ENCODE measurements at places on chromosomes 2 and 18. TPM values are rescaled to one million over a fixed set of nuclear protein-coding genes. Genes with fewer than 3 reads are reported as not detected.

Gene LONRF2
- total RNA-seq = 0.08 TPM

Gene CPS1
- total RNA-seq = 0.67 TPM

Gene C2orf78
- total RNA-seq = not detected

Gene KCNS3
- total RNA-seq = not detected

Gene SGPP2
- 1.7 TPM for total RNA-seq

Gene DUSP2
- 728 TPM for total RNA-seq

Gene NEU2
- not detected for total RNA-seq

- no peaks in the 10 kb centered on the region for H3K4me1 ChIP-seq
- no peak overlapping the region for H3K4me3 ChIP-seq
- no peak overlapping the region for H3K27ac ChIP-seq
Observed at GRCh38 chr2:233039846-233040530, 7.5 kb downstream of the NEU2 start.

DNA sequence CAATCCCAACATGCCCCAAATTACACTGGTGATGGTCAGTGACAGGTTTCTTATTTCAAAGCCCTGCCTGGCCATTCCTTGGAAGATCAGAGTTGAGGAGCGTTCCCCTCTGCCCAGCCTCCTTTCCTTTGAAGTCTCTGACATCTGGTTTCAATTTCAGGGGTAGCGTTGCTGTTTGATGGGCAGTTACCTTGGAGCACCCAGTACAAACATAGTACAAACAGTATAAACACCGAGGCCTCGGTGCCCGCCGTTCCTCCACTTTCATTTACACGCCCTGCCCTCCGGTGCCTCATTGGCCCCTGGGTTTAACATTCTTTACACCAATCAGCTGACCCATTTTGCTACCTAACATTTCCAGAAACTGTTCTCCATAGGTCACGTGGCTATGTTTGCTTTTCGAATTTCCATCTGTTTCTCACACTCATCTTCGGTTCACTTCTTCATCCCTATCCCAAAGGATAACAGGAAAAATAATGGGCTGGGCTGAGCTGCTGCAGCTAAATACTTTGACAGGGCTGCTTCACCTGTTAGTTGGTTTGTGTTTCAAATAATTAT lies 65.6 kb downstream of the NRP2 start:
- peaks cover 9% of the 10 kb centered on the region for H3K27me3 ChIP-seq
- H3K27ac ChIP-seq = no peak overlapping the region
- no peak for DNase-seq
- no peaks in the 10 kb centered on the region for H3K36me3 ChIP-seq
- H3K4me3 ChIP-seq = no peak overlapping the region
- no peaks in the 10 kb centered on the region for H3K4me1 ChIP-seq

GRCh38 chr2:80377071-80377470 lies 72.5 kb upstream of the LRRTM1 start:
- no peak overlapping the region for H3K4me3 ChIP-seq
- H3K36me3 ChIP-seq = no peaks in the 10 kb centered on the region
- H3K4me1 ChIP-seq = no peaks in the 10 kb centered on the region
- H3K27ac ChIP-seq = no peak overlapping the region
- H3K27me3 ChIP-seq = no peaks in the 10 kb centered on the region

DNA sequence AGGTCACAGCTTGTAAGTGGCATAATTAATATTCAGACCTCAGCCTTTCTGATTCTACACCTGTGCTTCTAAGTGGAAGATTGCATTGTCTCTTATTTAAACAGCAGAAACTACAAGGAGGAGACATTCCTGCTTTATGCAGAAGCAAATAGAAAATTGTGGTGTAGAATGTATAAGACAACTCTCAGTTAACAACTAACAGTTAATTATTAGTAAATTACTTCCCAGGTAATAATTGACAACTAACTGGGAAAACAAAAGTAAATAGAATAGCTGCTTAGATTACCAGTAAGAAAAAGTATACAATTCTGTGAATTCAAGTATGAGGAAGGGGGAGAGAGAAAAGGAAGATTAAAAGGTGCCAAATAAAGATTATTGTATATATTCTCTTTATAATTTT lies 1210.5 kb upstream of the GYPC start:
- no peaks in the 10 kb centered on the region for H3K36me3 ChIP-seq
- H3K27ac ChIP-seq = no peak overlapping the region
- DNase-seq = no peak
- no peaks in the 10 kb centered on the region for H3K27me3 ChIP-seq

- H3K27me3 ChIP-seq = peaks cover 7% of the 10 kb centered on the region
- H3K27ac ChIP-seq = no peak overlapping the region
- no peak overlapping the region for H3K4me3 ChIP-seq
- H3K36me3 ChIP-seq = no peaks in the 10 kb centered on the region
- no peaks in the 10 kb centered on the region for H3K4me1 ChIP-seq
- no peak for DNase-seq
Observed at GRCh38 chr2:119455066-119455718, 23.5 kb downstream of the TMEM37 start.

- no peak overlapping the region for H3K4me3 ChIP-seq
- H3K4me1 ChIP-seq = peaks cover 38% of the 10 kb centered on the region
- DNase-seq = no peak
- no peak overlapping the region for H3K27ac ChIP-seq
- peaks cover 41% of the 10 kb centered on the region for H3K36me3 ChIP-seq
- H3K27me3 ChIP-seq = no peaks in the 10 kb centered on the region
Observed at GRCh38 chr18:58682429-58683069, 11.3 kb downstream of the MALT1 start.

- no peak overlapping the region for H3K4me3 ChIP-seq
- no peak for DNase-seq
- no peaks in the 10 kb centered on the region for H3K27me3 ChIP-seq
- peaks cover 5% of the 10 kb centered on the region for H3K4me1 ChIP-seq
- no peak overlapping the region for H3K27ac ChIP-seq
Observed at GRCh38 chr2:162265666-162266459, 22.6 kb upstream of the FAP start.

GRCh38 chr2:20579866-20580265 lies 71.0 kb downstream of the HS1BP3 start:
- no peaks in the 10 kb centered on the region for H3K36me3 ChIP-seq
- no peak overlapping the region for H3K27ac ChIP-seq
- DNase-seq = no peak
- peaks cover 18% of the 10 kb centered on the region for H3K4me1 ChIP-seq

DNA sequence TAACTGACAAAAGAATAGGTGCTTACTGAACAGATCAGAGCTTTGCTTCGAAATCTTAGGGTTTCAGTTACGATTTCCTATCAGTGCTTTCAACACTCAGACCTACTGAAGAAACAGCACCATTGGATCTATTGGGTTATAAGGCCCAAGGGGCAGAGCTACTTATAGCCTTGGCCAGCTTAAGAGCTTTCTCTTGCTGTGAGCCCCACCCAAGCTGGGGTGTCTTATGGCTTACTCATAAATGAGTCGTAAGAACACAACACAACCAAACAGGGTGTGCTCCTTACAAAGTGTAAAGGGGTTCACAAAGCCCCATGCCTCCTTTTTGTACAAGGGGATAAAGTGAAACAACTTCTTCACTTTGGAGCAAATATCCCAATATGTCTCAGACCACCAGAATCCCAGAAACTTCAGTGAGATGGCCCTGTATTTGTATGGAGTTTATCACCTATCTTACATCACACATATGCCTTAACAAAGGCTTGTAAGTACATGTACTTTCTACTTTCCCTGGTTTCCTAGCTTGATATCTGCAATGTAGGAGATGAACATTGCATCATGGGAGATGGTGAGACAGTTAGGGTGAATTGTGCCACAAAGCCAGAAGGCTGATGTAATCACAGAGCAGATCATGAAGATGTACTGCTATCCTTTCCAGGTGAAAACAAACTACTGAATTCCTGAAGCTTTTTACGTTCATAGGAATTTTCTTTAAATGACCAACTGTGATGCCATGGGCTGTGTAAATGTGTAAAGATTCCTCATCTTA lies 115.5 kb upstream of the GLI2 start:
- no peak overlapping the region for H3K27ac ChIP-seq
- H3K4me1 ChIP-seq = no peaks in the 10 kb centered on the region
- H3K27me3 ChIP-seq = no peaks in the 10 kb centered on the region
- H3K4me3 ChIP-seq = no peak overlapping the region

- no peak for DNase-seq
- H3K27me3 ChIP-seq = no peaks in the 10 kb centered on the region
- H3K4me3 ChIP-seq = no peak overlapping the region
- no peaks in the 10 kb centered on the region for H3K36me3 ChIP-seq
- H3K27ac ChIP-seq = no peak overlapping the region
- no peaks in the 10 kb centered on the region for H3K4me1 ChIP-seq
Observed at GRCh38 chr2:174796319-174796771, 32.1 kb upstream of the CHRNA1 start.

GRCh38 chr2:136909777-136910176 lies 144.4 kb downstream of the THSD7B start:
- no peak overlapping the region for H3K27ac ChIP-seq
- no peak overlapping the region for H3K4me3 ChIP-seq
- H3K27me3 ChIP-seq = no peaks in the 10 kb centered on the region
- H3K36me3 ChIP-seq = no peaks in the 10 kb centered on the region
- no peak for DNase-seq

DNA sequence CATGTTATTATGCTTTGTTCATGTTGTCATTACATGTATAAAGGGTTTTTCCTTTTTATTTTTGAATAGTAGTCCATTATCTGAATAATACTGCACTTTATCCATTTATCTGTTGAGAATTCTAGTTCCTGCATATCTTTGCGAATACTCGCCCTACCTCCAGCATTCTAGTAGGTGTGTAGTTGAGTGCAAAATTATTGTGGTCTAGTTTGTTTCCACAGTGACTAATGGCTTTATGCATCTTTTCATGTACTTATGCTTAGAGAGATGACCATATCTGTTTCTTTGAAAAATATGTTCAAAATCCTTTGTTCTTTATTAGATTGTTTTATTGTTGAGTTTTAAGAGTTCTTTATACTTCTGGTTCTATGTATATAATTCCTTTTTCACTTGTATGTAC lies 48.8 kb downstream of the EIF5B start:
- no peak for DNase-seq
- H3K27ac ChIP-seq = no peak overlapping the region
- H3K4me1 ChIP-seq = no peaks in the 10 kb centered on the region
- no peaks in the 10 kb centered on the region for H3K27me3 ChIP-seq
- H3K36me3 ChIP-seq = peaks cover 44% of the 10 kb centered on the region

DNA sequence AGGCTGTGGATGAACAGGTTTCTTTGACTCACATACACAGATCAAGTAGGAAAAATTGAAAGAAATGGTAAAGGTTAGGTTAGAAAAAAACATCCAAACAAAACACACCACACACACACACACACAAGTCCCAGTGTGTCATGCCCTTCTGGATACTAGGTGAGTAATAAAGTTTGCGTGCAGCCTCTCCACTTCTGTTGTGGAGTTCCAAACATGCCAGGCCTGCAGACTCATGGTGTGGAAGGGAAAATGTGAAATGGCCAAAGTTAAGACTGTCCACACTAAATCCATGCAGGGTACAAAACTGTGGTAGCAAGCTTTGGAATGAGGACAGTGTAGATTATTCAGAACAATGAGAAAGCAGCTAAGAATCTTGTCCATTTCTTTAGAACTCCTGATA lies 114.6 kb downstream of the IKZF2 start:
- no peak overlapping the region for H3K27ac ChIP-seq
- H3K4me1 ChIP-seq = no peaks in the 10 kb centered on the region
- no peaks in the 10 kb centered on the region for H3K27me3 ChIP-seq

GRCh38 chr2:102544182-102544581 lies 71.2 kb downstream of the SLC9A4 start:
- DNase-seq = no peak
- H3K36me3 ChIP-seq = no peaks in the 10 kb centered on the region
- H3K4me3 ChIP-seq = no peak overlapping the region
- no peaks in the 10 kb centered on the region for H3K4me1 ChIP-seq
- H3K27ac ChIP-seq = no peak overlapping the region
- peaks cover 4% of the 10 kb centered on the region for H3K27me3 ChIP-seq

DNA sequence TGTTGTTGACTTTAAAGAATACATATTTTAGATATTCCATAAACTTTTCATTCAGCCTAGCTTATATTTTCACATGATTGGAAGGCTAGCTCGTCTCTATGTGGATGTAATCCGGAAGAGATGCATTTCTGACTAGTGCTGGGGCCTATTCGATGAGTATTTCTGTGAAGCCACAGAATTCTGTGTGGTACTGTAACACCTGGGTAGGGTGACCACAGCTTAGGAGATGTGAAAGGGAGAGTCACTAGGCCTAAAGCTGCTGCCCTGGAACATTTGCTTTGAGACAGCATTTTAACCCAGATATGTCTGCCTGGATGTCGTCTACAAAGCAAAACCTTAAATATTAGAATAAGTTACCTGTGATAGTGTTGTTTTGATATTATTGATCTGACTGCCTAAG lies 83.5 kb downstream of the ZNF236 start:
- no peaks in the 10 kb centered on the region for H3K27me3 ChIP-seq
- H3K27ac ChIP-seq = no peak overlapping the region
- no peak for DNase-seq
- peaks cover 37% of the 10 kb centered on the region for H3K36me3 ChIP-seq
- H3K4me3 ChIP-seq = no peak overlapping the region

- no peak for DNase-seq
- no peaks in the 10 kb centered on the region for H3K36me3 ChIP-seq
- H3K4me3 ChIP-seq = no peak overlapping the region
- H3K4me1 ChIP-seq = peaks cover 2% of the 10 kb centered on the region
- H3K27ac ChIP-seq = no peak overlapping the region
- H3K27me3 ChIP-seq = peaks cover 7% of the 10 kb centered on the region
Observed at GRCh38 chr2:1749489-1750119, 5.3 kb upstream of the PXDN start.

- H3K36me3 ChIP-seq = peaks cover 4% of the 10 kb centered on the region
- peaks cover 21% of the 10 kb centered on the region for H3K4me1 ChIP-seq
- no peak for DNase-seq
- no peak overlapping the region for H3K27ac ChIP-seq
- no peak overlapping the region for H3K4me3 ChIP-seq
Observed at GRCh38 chr2:29033172-29033571, 41.2 kb downstream of the PCARE start.

- H3K27me3 ChIP-seq = no peaks in the 10 kb centered on the region
- H3K4me3 ChIP-seq = no peak overlapping the region
- H3K36me3 ChIP-seq = peaks cover 75% of the 10 kb centered on the region
- no peak overlapping the region for H3K27ac ChIP-seq
- no peaks in the 10 kb centered on the region for H3K4me1 ChIP-seq
Observed at GRCh38 chr2:127721311-127721977, 20.1 kb downstream of the SFT2D3 start.

GRCh38 chr18:48417985-48418384 lies 8.8 kb upstream of the ZBTB7C start:
- H3K4me3 ChIP-seq = no peak overlapping the region
- H3K27me3 ChIP-seq = peaks cover 59% of the 10 kb centered on the region
- H3K36me3 ChIP-seq = no peaks in the 10 kb centered on the region
- H3K4me1 ChIP-seq = no peaks in the 10 kb centered on the region

GRCh38 chr18:79989195-79989497 lies 783 bp upstream of the TXNL4A start:
- DNase-seq = no peak
- H3K27ac ChIP-seq = peak overlapping the region; percentile 84
- peaks cover 26% of the 10 kb centered on the region for H3K4me1 ChIP-seq
- H3K4me3 ChIP-seq = peak overlapping the region; percentile 82
- H3K27me3 ChIP-seq = no peaks in the 10 kb centered on the region
- peaks cover 16% of the 10 kb centered on the region for H3K36me3 ChIP-seq

DNA sequence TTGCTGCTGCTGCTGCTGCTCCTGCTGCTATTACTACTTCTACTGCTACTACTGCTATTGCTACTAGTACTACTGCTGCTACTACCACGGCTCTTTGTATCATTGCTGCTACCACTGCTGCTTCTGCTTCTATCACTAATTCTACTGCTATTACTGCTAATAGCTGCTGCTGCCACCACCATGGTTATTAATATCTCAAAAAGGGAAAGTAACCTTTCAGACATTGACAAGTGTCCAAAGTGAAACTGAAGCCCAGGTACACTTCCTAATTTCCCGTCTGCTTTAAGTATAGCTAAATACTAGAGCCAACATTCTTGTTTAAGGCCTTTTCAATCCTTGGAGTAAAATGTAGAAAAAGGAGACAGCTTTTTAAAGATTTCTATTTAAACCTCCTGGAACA lies 45.4 kb upstream of the EHBP1 start:
- H3K4me1 ChIP-seq = no peaks in the 10 kb centered on the region
- no peak overlapping the region for H3K27ac ChIP-seq
- peaks cover 3% of the 10 kb centered on the region for H3K27me3 ChIP-seq
- no peak overlapping the region for H3K4me3 ChIP-seq
- no peaks in the 10 kb centered on the region for H3K36me3 ChIP-seq
